G401 (cell line): ENCODE measurements at places on chromosomes 1 and 21. TPM values are rescaled to one million over a fixed set of nuclear protein-coding genes. Genes with fewer than 3 reads are reported as not detected.
A peak's percentile ranks its signal among the peaks of the same experiment; 100 is the strongest.

DNA sequence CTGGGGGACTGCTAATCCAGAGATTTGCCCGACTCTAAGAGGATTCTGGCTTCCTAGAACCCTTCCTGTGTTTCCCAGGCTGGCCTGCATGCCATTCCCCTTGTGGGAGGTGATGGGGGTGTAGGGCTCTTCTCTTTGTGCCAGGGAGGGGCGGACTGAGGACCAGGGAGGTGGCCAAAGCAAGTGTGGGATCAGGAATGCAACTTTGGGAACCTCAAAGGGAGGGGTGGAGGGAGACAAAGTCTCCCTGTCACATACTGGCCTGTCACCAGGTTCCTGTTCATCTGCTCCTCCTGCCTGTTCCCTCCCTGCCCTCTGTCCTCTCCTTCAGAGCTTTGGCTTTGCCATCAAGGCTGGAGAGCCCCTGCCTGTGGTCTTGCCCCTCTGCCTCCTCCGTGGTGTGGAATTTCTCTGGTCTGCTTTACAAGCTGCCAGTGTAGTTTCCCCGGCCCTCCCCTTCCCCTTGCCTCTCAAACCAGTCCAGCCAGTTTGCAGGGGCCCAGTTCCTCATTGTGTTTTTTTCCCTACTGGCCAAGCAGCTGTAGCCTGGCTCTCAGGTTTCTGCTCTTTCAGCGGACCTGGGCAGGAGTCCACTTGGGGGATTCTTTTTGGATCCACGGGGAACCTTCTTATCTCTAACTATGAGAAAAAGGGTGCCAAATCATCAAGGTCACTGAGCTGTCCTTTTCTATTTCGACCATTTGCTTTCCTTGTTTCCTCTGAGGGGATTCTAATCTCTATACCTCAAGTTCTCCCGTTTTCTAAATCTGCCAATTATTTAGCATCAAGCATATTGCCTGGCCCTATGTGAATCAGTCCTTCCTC is 1.8 kb downstream of the CGN start:
- peak; percentile 35 for DNase-seq

DNA sequence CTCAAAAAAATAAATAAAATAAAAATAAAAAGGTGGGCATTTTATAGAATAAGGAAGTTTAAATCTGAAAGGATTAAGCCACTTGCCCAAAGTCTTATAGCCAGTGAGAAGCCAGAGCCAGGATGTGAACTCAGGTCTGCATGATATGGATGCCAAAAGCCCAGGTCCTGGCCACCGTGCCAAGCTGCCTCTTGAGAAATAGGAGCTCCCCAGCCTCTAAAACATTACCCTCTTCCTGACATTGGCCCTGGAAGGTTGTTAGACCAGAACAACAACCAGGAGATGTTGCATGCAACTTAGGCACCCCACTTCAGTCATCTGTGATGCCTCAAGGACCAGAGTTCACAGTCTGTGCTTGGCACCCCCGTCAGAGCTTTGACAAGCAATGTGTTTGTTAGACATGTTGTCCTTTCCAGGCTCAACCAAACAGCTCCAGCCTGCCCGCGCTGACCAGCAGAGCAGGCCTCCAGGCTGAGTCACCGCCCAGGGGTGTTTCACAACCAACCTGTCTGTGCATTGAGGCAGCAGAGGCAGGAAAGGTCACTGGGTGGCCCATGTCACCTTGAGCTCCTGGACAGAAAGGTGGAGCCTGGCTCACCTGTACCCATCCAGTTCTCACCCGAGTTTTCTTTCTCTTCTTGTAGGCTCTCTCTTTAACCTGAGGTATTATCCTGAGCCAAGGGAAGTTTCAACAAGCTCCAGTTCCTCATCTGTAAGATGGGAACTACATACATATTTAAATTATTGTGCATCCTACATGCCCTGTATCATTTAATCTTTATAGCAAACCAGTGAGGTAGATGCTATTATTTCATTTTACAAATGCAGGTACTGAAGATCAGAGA is 14.9 kb upstream of the MED18 start:
- no peak for DNase-seq

DNA sequence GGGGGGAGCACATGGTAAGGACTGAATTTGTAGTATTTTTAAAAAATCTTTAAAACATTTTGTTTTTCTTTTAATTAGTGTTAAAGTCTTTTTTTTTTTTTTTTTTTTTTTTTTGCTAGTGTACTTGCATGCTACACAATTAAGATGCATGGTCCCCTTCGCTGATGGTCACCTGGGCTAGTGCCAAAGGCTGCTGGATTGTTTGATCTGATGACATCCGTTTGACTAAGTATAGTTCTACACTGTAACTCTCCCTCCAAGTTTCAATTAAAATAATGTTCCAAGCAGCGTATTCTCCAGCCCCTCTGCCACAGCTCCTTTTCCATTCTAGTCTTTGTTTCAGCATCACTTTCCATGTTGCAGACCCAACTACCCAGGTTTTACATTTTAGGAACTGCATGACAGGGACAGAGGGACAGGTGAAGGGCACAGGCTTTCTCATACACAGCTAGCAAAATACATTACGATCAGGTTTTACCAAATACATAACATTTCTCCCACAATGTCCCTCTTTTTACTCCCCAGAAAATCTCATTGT is 852 bp upstream of the RAVER2 start:
- peak; percentile 73 for DNase-seq

Gene VSIG8
- not detected in 2 replicates for total RNA-seq

Gene ZMYND12
- total RNA-seq: 1.0 TPM in 1 of 2 replicates, not detected in the other

Gene FAAH
- total RNA-seq: 0.43 TPM in 1 of 2 replicates, not detected in the other

Gene LDLRAD1
- not detected in 2 replicates for total RNA-seq
